ENCODE measurements at places on chromosomes 12 and 14.

GRCh38 chr12:82959821-82960220, 273.1 kb downstream of the TMTC2 start:
- no peak for DNase-seq

GRCh38 chr14:39230416-39231035, 3.2 kb upstream of the MIA2 start:
- DNase-seq = no peak

- DNase-seq = no peak
Measured at GRCh38 chr14:75283833-75284563, 5.4 kb downstream of the FOS start.

- no peak for DNase-seq
Measured at GRCh38 chr12:112133418-112133817, 8.1 kb downstream of the TRAFD1 start.

DNA sequence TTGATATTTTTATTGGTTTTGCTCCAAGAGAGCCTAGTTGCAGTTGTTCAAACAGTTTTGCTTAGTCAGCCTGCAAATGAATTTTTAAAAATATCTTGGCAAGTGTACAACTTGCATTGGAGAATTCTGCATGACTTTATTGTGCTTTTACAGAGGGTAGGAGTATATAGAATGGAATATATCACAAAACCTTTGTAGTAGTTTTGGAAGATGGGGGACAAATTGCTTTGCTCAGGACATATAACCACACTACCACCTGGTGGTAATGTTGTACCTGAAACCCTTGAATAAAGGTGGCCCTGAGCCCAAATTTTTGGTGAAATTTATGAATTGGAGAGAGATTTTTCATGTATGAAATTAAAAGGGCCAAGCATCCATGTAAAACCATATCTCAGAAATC, 645.2 kb downstream of the MED13L start:
- no peak for DNase-seq

- no peak for DNase-seq
Measured at GRCh38 chr14:89630101-89630829, 213.2 kb upstream of the FOXN3 start.
